ENCODE measurements at places on chromosomes 4 and X.

GRCh38 chr4:163744861-163745260, 250.4 kb downstream of the TMA16 start:
- DNase-seq: no peak

GRCh38 chr4:57726154-57726553, 616.0 kb upstream of the IGFBP7 start:
- no peak for DNase-seq

DNA sequence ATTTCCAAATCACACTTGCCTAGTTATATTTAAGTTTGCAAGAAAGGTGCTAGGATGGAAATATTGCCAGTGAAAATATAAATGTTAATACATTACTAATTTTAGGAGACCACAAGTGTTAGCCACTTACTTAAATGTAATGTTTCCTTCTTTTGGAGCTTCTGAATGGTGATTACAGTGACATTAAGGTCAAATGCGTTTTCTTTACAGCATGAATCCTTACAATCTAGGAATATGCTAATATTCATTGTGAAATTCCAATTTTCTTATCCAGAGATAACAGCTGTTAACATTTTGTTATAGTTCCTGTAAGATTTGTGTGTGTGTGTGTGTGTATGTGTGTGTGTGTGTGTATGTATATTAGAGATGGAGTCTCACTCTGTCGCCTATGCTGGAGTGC, 70.2 kb upstream of the NUDT6 start:
- DNase-seq: no peak

DNA sequence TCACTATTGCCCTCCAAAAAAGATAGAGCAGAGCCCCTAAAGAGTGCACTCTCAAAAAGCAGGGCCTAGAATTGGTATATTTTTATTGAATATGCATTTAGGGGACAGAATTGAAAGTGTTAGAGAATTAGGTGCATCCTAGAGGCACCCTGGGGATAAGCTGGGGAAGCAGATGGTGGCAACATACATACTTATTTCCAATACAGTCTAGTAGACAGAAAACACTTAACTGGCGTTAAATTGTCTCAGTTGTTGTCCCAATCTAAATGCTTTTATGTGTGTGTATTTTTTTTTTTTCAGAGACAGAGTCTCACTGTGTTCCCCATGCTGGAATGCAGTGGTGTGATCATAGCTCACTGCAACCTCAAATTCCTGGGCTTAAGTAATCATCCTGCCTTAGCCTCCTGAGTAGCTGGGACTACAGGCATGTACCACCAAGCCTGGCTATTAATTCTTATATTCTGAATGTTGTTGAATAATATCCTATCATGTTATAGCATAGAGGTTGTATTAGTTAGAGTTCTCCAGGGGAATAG, 481.8 kb downstream of the GRXCR1 start:
- no peak for DNase-seq

- no peak for DNase-seq
Measured at GRCh38 chrX:78643096-78643495, 16.0 kb downstream of the RTL3 start.

DNA sequence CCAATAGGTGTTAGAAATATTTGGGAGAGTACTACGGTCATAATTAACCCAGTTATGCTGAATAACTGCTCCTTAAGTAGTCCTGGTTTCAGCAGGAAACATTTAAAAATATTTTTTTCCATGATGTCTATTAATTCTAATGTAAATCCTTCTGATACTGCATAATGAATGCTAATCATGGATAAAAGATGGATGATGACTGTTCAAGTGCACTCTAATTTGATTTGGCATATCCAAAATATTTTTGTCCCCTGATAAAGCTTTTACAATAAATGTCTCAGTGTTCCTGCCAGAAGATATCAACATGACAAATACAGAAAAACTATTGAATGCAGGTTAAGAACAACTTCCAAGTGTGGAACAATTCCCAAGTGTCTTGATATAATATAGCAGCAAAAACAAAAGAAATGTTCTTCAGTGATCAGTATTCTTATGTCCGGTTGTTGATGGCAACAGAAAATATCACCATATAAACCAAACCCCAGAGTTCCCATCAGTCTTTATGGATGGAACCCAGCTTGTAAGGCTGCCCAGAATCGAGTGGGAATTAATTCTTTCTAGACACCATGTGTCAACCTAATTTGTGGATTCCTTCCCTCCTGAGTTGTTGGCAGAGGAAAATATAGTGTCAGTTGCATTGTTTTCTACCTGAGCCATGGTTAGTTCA, 205.4 kb upstream of the GK2 start:
- DNase-seq: no peak

DNA sequence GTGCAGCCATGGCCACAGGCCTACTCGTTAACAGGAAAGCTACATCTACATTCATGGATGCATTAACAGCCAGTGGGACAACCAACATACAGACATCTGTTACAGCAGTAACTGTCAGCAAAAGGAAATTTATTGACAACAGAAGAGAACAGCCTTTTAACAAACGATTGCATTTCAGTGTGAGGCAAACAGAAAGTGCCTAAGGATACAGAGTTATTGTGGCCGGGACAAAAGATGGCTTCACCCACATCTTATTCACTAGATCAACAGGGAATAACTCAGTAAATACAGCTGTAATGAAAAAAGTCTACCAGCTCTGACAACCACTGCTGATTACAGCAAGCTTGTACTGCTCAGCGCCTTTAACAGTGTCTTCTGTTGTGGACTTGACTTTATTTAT, 61.5 kb upstream of the TBL1X start:
- no peak for DNase-seq

- DNase-seq: no peak
Measured at GRCh38 chr4:112199041-112199440, 32.5 kb upstream of the AP1AR start.
